ENCODE measurements at places on chromosomes 2 and 18.
A peak's percentile ranks its signal among the peaks of the same experiment; 100 is the strongest.

- DNase-seq, result peak; percentile 89
These were observed 253.4 kb downstream of the ETAA1 start for GRCh38 chr2:67650291-67651133.

DNA sequence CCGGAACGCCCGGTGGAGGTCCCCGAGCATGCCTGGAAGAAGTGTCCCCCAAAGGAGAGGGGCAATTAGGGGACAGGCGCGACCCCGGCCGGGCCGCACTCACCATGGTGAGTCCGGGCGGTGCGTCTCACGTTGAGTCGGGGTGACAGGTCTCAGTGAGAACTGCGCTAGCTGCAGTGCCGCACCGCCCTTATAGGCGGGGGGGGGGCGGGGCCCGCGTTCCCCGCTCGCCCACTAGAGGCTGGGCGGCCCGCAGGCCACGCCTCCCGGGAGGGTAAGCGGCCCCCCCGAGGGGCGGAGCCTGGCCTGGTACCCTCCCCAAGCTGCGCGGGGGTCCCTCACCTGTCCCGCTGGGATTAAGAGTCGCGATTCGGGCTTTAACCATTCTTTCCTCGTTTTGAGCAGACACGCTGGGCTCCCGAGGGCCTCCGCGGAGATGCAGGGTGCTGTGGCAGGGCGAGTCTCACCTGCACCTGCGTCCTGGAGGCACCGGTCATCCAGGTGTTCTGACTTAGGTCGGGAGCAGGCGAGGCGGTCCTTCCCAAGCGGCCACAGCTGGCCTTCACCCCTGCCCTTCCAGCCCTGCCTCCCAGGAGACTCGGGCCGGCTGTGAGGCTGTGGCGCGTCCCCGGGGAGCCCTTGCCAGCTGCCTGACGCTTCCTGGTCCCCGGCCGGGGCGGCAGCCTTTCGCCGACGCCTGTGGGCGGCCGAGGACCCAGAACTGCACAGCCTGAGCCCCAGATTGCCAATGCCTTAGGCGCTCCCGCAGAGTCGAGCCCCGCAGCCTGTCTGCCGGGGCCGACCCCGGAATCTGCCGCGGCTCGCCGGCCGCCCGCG, at the start of gene TUBA4A:
TUBA4A (minus strand) TSS at position 166 of the 837 bp plus-strand sequence; CDS start at position 106, 60 bp downstream.
- peak; percentile 92 for DNase-seq

GRCh38 chr2:13818002-13818401, 814.5 kb upstream of the LRATD1 start:
- no peak for DNase-seq

- no peak for DNase-seq
These were observed 928.5 kb upstream of the CELF4 start for GRCh38 chr18:38494065-38494464.

GRCh38 chr2:121171625-121172119, 113.3 kb downstream of the TFCP2L1 start:
- no peak for DNase-seq

DNA sequence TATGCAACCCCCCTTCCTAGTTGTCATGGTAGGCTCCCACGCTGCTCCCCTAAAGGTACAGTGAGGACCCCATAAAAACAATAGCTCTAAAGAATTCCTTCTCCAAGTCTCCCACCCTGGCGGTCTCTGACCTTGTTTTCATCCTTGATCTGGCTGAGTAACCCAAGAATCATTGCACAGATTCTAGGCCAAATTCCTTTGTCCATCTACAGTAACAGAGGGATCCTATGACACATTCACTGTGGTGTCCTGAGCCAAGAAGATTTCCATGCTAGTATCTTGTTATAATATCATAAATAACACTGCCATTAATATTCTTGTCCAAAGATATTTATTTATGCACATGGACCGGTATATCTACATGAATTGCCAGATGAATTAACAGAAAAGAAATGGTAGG, 240.2 kb downstream of the CYP26B1 start:
- DNase-seq, result no peak

DNA sequence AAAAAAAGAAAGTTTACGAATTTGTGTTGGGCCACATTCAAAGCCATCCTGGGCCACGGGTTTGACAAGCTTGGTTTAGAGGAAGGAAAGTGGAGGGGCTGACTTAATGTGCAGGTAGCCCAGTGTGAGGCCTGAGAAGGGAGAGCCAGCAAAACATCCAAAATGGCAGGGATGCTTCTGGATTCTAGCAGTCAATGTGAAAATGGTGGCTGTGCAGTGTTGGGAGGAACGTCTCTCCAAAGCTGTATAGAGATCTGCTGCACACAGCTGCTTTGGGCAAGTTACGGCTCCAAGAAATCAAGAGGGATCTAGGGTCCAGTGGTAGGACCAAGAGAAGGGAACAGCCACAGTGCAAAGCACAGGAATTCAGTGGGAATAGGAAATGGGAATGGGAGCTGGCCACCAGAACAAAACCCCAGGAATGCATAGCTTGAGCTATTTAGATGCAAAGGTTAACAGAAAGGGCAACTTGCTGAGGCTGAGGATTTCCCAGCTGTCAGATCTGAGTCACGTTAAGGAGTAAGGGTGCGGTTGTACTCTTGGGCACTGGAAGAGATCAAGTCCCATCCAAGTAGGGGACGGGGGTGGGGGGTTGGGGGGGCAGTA, 70.6 kb downstream of the B3GNT2 start:
- no peak for DNase-seq

DNA sequence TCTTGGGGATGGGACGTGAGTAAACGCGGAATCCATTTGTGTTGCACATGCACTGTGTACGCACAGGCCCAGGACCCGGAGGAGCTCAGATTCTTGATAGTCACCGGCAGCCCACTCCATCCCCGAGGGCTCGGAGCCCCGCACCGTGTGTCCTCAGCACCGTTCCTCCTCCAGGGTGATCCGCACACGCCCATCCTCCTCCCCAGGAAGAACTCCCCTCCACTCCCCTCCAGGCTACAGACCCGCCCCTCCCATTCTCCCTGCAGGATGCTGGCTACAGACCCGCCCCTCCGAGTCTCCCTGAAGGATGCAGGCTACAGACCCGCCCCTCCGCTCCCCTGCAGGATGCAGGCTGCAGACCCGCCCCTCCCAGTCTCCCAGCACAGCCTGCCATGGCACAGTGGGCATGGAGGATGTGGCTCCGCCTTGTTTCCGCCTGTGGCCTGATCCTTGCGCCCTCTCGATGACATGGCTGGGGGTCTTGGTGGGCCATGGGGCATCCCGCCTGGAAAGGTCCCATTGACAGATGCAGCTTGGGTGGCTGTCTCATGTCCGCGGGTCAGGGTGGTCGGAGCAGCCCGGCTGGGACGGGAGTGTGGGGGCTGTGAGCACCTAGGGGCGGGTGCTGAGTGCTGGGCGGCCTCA, 14.1 kb downstream of the CTDP1 start:
- DNase-seq, result no peak
